T-helper 2 cell treated with Interferon-gamma antibody and Interleukin-4, amounts not matched to agents 100 ng/mL and 5 ng/mL, for 36 hours (primary cell): ENCODE measurements at places on chromosomes 6 and 20. TPM values are rescaled to one million over a fixed set of nuclear protein-coding genes. Genes with fewer than 3 reads are reported as not detected.

Gene CNKSR3
- not detected in 2 replicates for total RNA-seq

Gene EDN3
- total RNA-seq = 0.09 and 0.16 TPM in 2 replicates

Gene GTF3C6
- total RNA-seq = 119 and 122 TPM in 2 replicates

Gene FAM50B
- 11.0 and 11.2 TPM in 2 replicates for total RNA-seq

Gene OLIG3
- total RNA-seq = not detected in 2 replicates

Gene AVP
- total RNA-seq = not detected in 2 replicates

Gene CASS4
- 5.3 and 5.5 TPM in 2 replicates for total RNA-seq

Gene TMEM200A
- 2.6 and 3.3 TPM in 2 replicates for total RNA-seq

Gene UBD
- total RNA-seq = 0.61 and 1.0 TPM in 2 replicates

Gene HLA-DRB5
- total RNA-seq = 43.3 and 43.7 TPM in 2 replicates

Gene GLP1R
- not detected in 2 replicates for total RNA-seq

Gene MOG
- not detected in 2 replicates for total RNA-seq

Gene PGK2
- total RNA-seq = not detected in 2 replicates

Gene TRIM10
- total RNA-seq = 0.05 TPM in 1 of 2 replicates, not detected in the other

Gene FGD2
- total RNA-seq = 2.0 and 2.6 TPM in 2 replicates
